ENCODE measurements at places on chromosomes 7 and 10.

- H3K27me3 ChIP-seq: no peaks in the 10 kb centered on the region
- H3K27ac ChIP-seq: no peak overlapping the region
- peaks cover 39% of the 10 kb centered on the region for H3K36me3 ChIP-seq
- peaks cover 12% of the 10 kb centered on the region for H3K4me1 ChIP-seq
- no peak for ATAC-seq
Measured at GRCh38 chr7:37322831-37323230, 125.8 kb downstream of the ELMO1 start.

DNA sequence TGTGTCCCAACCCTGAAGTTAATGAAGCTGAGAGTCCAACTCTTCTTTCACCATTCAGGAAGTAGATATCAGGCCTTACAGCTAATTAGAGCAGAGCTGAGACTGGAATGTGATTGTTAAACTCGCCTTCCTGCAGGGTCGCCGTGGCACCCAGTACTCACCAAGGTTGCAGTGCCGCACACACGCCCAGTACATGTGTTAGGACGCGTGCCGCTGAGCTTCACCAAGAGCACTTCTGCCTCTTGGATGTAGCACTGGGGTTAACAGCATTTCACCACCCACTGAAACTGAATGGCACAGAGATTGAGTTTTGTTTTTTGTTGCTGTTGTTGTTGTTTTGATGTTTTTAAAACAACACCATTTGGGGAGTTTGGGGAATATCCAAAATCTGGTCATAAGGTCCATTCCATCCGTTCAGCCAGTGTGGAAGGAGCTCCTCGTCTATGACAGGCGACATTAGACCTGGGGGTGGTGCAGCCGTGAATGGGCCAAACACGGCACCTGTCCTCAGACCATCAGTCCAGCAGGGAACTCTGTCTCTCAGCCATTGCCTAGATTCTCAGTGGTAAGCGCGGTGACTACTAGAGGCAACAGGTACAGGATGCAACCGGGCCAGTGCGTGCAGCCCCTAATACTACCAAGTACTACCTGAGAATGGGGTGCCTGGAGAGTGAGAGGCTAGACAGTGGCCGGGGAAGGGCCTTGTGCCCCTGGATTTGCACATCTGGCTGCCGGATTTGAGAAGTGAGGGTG lies 21.9 kb downstream of the WIPI2 start:
- H3K4me3 ChIP-seq: no peak overlapping the region
- no peaks in the 10 kb centered on the region for H3K27me3 ChIP-seq

- H3K4me1 ChIP-seq: no peaks in the 10 kb centered on the region
- no peak overlapping the region for H3K27ac ChIP-seq
- no peak overlapping the region for H3K4me3 ChIP-seq
- no peak for ATAC-seq
- no peaks in the 10 kb centered on the region for H3K27me3 ChIP-seq
Measured at GRCh38 chr7:116912269-116912909, 40.9 kb upstream of the ST7 start.

GRCh38 chr7:42227936-42228591 lies 8.9 kb downstream of the GLI3 start:
- no peak overlapping the region for H3K4me3 ChIP-seq
- H3K36me3 ChIP-seq: no peaks in the 10 kb centered on the region
- peak; percentile 63 for ATAC-seq
- no peak overlapping the region for H3K27ac ChIP-seq
- no peaks in the 10 kb centered on the region for H3K4me1 ChIP-seq

GRCh38 chr7:110373416-110373815 lies 717.5 kb upstream of the LRRN3 start:
- no peak overlapping the region for H3K27ac ChIP-seq
- no peaks in the 10 kb centered on the region for H3K36me3 ChIP-seq
- no peak for ATAC-seq
- H3K27me3 ChIP-seq: no peaks in the 10 kb centered on the region

DNA sequence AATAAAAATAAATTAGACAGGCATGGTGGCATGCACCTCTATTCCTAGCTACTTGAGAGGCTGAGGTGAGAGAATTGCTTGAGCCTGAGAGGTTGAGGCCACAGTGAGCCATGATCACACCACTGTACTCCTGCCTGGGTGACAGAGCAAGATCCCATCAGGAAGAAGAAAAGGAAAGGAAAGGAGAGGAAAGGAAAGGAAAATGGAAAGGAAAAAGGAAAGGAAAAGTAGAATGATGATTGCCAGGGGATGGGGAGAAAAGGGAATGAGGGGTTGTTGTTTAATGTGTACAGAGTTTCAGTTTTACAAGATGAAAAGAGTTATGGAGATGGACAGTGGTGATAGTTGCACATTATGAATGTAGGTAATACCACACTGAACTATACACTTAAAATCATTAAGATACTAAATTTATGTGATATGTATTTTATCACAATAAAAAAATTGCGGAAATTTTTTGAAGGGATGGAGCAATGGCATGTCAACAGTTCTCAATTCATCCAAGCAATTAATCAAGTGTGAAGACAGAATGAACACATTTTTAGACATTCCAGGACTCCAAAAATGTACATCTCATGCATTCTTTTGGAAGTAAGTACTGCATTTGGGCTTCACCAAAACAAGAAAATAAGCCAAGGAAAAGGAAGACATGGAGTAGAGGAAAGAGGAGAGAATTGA lies 44.3 kb downstream of the IL6 start:
- no peak for ATAC-seq
- H3K36me3 ChIP-seq: no peaks in the 10 kb centered on the region
- H3K27ac ChIP-seq: no peak overlapping the region
- no peaks in the 10 kb centered on the region for H3K4me1 ChIP-seq
- peaks cover 31% of the 10 kb centered on the region for H3K27me3 ChIP-seq

DNA sequence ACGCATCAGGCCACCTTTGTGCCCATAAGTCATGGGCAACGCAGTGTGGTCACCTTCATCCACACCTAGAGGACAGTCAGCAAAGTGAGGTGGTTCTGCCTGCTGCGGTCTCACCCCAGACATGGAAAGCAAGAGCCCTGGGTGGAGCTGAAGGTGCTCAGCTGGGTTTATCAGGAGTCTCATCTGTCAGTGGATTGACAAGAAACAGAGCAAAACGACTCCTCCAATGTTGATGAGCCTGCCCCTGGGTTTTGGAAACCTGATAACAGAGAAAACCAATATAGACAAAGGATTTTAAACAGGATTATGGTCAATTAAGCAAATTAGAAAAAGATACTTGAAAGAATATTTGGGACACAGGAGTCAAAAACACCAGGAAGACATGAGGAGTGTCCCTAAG lies 229.3 kb upstream of the PRSS58 start:
- H3K4me1 ChIP-seq: peaks cover 8% of the 10 kb centered on the region
- H3K27ac ChIP-seq: peak overlapping the region; percentile 67
- no peaks in the 10 kb centered on the region for H3K27me3 ChIP-seq
- H3K36me3 ChIP-seq: no peaks in the 10 kb centered on the region

DNA sequence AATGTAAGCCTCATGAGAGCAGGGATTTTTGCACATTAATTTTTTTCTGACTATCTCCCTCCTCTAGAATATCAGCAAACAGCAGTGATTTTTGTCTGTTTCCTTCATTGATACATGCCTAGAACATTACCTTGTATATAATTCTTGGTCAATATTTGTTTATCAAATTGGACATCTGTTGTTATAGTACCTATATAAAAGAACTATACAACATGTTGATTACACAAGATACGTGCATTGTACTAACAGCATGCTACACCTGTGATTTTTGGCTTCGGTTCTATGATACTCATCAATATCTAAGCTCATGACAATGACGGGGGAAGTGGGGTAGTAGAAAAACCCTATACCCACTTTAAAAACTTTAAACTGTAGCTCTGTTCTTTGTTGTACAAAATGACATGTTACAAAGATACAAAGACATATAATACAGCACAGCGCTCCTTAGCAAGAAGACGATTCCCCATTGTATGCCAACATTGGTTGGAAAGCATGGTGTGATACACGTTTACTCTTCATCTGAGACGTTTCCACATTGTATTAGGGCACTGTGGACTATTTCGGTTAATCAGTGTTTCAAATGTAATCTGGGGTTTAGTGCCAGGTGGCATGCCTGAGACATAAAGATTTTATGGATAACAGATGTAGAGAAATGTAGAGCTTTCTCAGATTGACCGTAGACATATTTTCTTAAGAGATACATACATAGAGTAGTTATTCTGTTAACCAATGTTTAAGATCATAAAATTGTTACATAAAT lies 70.5 kb upstream of the FOXP2 start:
- ATAC-seq: no peak
- H3K36me3 ChIP-seq: no peaks in the 10 kb centered on the region
- H3K27ac ChIP-seq: no peak overlapping the region
- H3K4me3 ChIP-seq: no peak overlapping the region

DNA sequence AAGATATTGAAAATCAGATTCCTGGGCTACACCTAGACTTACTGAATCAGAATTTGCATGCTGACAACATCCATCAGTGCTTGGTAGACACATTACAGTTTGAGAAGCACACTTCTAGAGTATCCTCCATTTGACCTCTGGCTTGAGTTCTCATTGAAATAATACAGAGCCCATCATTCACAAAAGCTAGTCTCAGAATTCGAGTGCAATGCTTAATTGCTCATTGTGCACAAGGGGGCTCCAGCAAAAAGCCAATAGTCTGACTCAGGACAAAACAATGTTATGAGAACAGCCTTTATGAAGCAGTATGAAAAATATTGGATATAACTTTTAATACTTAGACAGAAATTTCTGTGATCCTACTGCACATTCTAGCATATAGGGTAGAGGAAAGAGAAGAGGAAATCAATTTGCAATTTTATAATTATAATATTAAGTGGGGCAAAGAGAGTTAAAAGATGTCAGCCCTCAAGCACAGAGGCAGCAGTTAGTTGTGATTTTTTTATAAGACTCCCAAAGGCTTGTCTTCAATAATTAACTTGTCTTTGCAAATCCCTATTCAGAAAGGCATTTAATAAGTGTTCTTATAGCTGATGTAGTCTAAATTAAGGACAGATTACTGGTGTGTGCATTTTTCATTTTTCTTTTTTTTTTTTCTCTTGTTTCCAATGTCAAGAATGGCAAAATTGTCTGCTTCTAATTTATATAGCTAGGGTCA lies 105.8 kb upstream of the ANK3 start:
- no peaks in the 10 kb centered on the region for H3K36me3 ChIP-seq
- H3K27ac ChIP-seq: no peak overlapping the region
- no peak overlapping the region for H3K4me3 ChIP-seq
- peak; percentile 12 for ATAC-seq
- H3K4me1 ChIP-seq: peaks cover under 1% of the 10 kb centered on the region

DNA sequence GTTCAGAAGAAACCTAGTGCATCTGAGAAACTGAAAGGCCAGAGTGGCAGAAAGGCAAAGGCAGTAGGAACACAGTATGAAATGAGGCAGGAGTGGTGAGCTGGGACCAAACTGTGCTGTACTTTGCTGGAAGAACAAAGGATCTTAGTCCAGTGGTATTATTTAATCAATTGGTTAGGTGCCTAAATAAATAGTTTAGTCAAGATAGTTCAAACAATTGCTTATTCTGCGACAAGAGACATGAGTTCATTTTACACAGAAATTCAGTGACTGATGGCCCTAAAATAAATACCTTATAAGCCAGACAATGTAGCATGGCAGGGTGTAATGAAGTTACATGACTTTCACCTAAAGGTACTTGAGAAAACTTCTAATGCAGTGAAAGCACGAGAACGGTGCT lies 181.8 kb upstream of the LRRN3 start:
- no peak overlapping the region for H3K4me3 ChIP-seq
- peaks cover 4% of the 10 kb centered on the region for H3K4me1 ChIP-seq
- H3K27me3 ChIP-seq: no peaks in the 10 kb centered on the region
- ATAC-seq: no peak
- H3K27ac ChIP-seq: no peak overlapping the region

DNA sequence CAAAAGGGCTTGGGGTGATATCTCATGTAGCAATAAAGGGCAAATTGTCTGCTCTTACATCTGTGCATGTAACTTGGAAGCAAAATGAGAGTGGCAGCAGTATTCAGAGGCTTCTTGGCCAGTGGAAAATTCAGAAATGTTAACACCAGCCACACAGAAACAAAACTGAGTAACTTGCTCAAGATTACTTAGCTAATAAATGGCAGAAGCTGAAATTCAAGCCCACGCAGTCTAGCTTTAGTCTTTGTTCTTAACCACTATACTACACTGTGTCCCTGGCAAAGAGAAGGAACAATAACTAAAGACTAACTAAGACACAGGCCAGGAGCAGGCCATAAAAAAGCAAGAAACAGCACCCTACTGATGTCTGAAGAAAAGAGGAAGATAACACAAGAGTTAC lies 185.9 kb upstream of the ASAH2 start:
- peaks cover 19% of the 10 kb centered on the region for H3K4me1 ChIP-seq
- H3K4me3 ChIP-seq: no peak overlapping the region
- ATAC-seq: no peak
- H3K36me3 ChIP-seq: peaks cover 22% of the 10 kb centered on the region
- no peak overlapping the region for H3K27ac ChIP-seq

- H3K4me1 ChIP-seq: peaks cover 6% of the 10 kb centered on the region
- H3K4me3 ChIP-seq: peak overlapping the region; percentile 23
- no peaks in the 10 kb centered on the region for H3K36me3 ChIP-seq
Measured at GRCh38 chr10:63699785-63700613, 178.8 kb downstream of the REEP3 start.

DNA sequence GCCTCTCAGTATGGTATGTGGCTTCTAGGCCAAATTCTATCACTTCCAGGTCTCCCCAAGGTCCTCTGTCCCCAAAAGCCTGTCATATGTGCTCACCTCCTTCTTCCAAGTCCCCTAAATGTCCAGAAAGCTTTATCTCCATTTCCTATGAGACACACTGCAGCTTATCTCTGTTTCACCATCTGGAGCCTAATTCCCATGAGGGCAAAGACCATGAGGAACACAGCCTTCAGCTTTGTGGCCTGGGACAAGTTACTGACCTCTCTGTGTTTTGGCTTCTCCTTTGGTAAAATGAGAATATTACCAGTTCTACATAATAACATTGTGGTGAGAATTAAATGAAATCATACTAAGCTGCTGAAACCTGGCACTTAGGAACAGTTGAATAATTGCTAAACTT lies 19.2 kb downstream of the ST8SIA6 start:
- no peak overlapping the region for H3K27ac ChIP-seq
- H3K36me3 ChIP-seq: no peaks in the 10 kb centered on the region
- peaks cover 3% of the 10 kb centered on the region for H3K27me3 ChIP-seq
- ATAC-seq: no peak
- H3K4me1 ChIP-seq: peaks cover 5% of the 10 kb centered on the region

- H3K36me3 ChIP-seq: no peaks in the 10 kb centered on the region
- no peaks in the 10 kb centered on the region for H3K4me1 ChIP-seq
- no peaks in the 10 kb centered on the region for H3K27me3 ChIP-seq
- no peak for ATAC-seq
Measured at GRCh38 chr7:119348491-119348890, 924.5 kb upstream of the KCND2 start.

- H3K36me3 ChIP-seq: peaks cover 96% of the 10 kb centered on the region
- no peaks in the 10 kb centered on the region for H3K27me3 ChIP-seq
- H3K27ac ChIP-seq: peak overlapping the region; percentile 99
- peak overlapping the region; percentile 79 for H3K4me3 ChIP-seq
- peak; percentile 83 for ATAC-seq
- H3K4me1 ChIP-seq: peaks cover 24% of the 10 kb centered on the region
Measured at GRCh38 chr7:149209518-149210269, 14.3 kb downstream of the ZNF282 start.

DNA sequence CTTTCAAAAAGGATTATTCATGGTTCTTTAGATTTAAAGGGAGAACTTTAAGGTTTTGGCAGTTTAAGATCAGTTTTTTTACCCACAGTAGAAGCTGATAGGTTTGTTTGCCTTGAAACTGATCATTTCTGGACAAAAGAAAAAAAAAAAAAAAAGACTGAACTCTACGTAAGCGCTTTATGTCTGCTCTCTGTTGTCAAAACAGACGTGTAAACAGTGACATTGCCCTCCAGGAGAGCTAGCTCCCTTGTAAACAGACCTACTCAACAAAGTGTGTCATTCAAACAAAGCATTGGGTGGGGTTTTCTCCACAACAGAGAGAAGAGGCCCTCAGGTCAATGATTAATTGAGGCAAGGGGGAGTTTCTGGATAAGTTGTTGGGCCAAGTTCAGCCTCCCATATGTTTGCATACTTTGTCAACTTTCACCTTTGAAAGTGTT lies 568.1 kb upstream of the LRRN3 start:
- H3K4me3 ChIP-seq: no peak overlapping the region
- no peaks in the 10 kb centered on the region for H3K36me3 ChIP-seq
- H3K27me3 ChIP-seq: no peaks in the 10 kb centered on the region
- no peak overlapping the region for H3K27ac ChIP-seq

Data from activated T-helper 17 cell treated with anti-CD3 and anti-CD28 coated beads, Interleukin-2, amount 50 U/mL, for 72 hours (primary cell).